Activated CD4-positive, alpha-beta memory T cell treated with anti-CD3 and anti-CD28 coated beads for 36 hours (primary cell): ENCODE measurements at places on chromosomes 13 and 19. TPM values are rescaled to one million over a fixed set of nuclear protein-coding genes. Genes with fewer than 3 reads are reported as not detected.

- H3K27ac ChIP-seq: no peak overlapping the region
- no peaks in the 10 kb centered on the region for H3K36me3 ChIP-seq
- no peak for DNase-seq
- no peak overlapping the region for H3K4me3 ChIP-seq
These were observed 88.9 kb downstream of the TSHZ3 start for GRCh38 chr19:31260171-31260933.

GRCh38 chr19:3055741-3056416 lies 6.4 kb downstream of the TLE5 start:
- no peak overlapping the region for H3K27ac ChIP-seq
- H3K4me1 ChIP-seq: peaks cover 37% of the 10 kb centered on the region
- no peak for DNase-seq
- H3K4me3 ChIP-seq: no peak overlapping the region
- peaks cover 46% of the 10 kb centered on the region for H3K36me3 ChIP-seq
- no peaks in the 10 kb centered on the region for H3K27me3 ChIP-seq

DNA sequence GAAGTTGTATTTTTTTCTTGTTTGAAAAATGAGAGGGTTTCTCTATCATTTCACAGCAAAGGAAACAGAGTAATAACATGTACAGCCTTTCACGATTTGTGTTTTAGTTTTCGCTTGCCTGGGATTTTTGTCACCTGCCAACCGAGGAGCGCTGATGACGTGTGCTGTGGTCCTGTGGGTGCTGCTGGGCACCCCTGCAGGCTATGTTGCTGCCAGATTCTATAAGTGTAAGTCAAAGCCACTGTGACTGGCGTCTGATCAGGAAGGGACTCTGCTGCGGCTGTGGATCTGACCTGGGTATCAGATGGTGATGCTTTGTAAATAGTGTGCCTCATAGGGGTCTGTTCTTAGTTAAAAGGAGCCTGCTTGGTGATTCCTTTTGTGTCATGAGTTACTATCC lies 45.6 kb downstream of the TM9SF2 start:
- H3K27ac ChIP-seq: no peak overlapping the region
- H3K36me3 ChIP-seq: peaks cover 79% of the 10 kb centered on the region
- H3K4me1 ChIP-seq: peaks cover 41% of the 10 kb centered on the region
- DNase-seq: no peak

The SOHLH2 gene
- not detected for total RNA-seq

The CXCL17 gene
- not detected for total RNA-seq

The ADM5 gene
- 3.0 TPM for total RNA-seq

The SLC5A5 gene
- 0.87 TPM for total RNA-seq
